ENCODE measurements at places on chromosomes 2 and 18.

DNA sequence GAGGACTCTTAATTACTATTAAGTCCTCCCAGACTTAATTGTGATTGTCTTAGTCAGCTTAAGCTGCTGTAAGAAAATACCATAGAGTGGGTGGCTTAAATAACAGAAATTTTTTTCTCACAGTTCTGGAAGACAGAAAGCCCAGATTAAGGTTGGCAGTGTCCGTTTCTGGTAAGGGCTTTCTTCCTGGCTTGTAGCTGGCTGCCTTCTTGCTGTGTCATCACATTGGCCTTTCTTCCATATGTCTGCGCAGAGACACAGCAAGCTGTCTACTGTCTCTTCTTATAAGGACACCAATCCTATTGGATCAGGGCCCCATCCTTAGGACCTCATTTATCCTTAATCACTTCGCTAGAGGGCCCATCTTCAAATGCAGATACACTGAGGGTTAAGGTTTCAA is 38.5 kb downstream of the ASXL3 start:
- no peak for DNase-seq

DNA sequence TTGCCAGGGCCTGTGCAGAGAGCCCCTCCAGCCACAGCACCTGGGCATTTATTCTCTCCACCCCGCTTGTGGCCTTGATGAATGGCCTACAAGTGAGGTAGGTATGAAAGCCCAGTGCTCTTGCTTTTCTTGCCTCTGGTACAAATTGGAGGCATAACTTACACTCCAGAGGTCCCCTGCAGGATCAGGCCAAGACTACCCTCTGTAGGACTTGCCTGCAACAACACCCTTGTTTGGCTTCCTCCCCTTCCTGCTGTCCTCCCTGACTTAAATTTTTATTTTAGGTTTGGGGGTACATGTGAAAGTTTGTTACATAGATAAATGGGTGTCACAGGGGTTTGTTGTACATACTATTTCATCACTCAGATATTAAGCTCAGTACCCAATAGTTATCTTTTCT is 95.7 kb downstream of the CDC42EP3 start:
- no peak for DNase-seq

- DNase-seq: no peak
Observed at GRCh38 chr2:176056406-176056805, 27.4 kb downstream of the EVX2 start.

GRCh38 chr18:50138181-50139064 is 56.5 kb downstream of the MYO5B start:
- DNase-seq: no peak

DNA sequence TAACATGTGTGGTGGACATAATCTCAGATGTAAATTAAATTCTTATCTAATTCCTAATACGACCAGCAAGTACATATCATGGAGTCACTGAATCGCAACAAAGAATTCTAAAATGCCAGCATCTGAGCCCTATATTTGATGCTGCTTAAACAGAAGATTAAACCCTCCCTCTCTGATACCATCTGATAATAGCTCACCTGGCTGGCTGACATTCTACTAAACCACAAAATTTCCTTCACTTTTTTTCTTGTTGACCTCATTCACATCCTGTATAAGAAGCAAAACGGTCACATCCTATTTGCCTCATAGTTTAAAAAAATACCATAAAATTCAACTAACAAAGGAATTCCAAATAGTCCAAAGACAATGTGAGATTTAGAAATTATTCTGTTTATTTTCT is 371.6 kb upstream of the SLC8A1 start:
- DNase-seq: no peak

GRCh38 chr2:3902131-3902530 is 198.8 kb downstream of the DCDC2C start:
- DNase-seq: no peak

All from A549 (cell line).